ENCODE measurements at places on chromosomes 11 and 22.

- DNase-seq: peak; percentile 92
Observed at GRCh38 chr11:35029979-35030682, 108.8 kb upstream of the CD44 start.

- no peak for DNase-seq
Observed at GRCh38 chr11:35377262-35377661, 42.1 kb downstream of the SLC1A2 start.

GRCh38 chr22:46446799-46447198 lies 90.6 kb downstream of the CELSR1 start:
- no peak for DNase-seq

GRCh38 chr22:49243335-49243734 lies 584.3 kb downstream of the BRD1 start:
- DNase-seq: no peak

DNA sequence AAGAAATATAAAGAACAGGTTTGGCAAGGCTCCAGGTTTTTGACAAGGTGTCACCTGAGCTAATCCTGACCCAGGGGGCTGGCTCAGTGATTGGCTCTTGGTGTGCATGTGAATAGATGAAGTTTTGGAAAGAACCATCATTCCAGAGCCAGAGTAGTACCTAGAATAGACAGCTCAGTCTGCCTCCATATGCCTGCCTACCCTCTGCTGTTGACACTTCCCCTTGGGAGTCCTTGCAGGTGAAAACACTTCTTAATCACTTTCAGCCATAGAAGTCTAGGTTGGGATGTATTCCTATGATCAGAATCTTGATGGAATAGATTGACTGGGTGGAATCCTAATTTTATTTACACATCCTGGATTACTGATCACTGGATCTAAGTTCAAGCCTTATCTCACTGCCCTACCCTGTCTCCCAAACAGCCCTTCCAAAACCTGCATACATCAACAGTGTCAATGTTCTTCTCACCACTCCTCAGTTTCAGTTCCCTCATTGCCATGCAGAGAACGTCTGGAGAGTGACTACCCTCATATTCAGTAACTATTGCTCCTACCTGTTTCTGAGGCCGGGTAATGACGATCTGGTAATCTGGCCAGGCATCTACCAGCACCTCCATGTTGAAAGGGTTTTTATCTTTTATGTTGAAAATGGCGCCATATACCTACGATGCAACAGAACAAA lies 6.7 kb downstream of the GLYATL2 start:
- DNase-seq: no peak

- DNase-seq: no peak
Observed at GRCh38 chr11:20249378-20249777, 89.1 kb upstream of the DBX1 start.

DNA sequence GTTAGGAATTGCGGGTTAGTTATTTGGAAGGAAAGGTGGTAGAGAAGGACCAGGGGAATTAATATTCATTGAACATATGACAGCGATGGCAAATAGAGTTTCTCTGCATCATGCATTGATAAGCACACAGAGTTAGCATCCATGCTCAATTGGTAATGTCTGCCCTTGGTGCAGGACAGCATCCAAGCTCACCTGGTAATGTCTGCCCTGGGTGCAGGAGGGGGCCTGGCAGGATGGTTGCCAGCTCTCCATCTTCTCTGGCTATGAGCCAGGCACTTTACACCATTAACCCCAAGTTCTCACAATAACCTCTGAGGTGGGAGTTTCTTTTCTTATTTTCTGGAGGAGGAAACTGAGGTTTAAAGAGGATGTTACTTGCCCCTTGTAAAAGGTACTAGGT lies 50.4 kb upstream of the RBFOX2 start:
- no peak for DNase-seq

DNA sequence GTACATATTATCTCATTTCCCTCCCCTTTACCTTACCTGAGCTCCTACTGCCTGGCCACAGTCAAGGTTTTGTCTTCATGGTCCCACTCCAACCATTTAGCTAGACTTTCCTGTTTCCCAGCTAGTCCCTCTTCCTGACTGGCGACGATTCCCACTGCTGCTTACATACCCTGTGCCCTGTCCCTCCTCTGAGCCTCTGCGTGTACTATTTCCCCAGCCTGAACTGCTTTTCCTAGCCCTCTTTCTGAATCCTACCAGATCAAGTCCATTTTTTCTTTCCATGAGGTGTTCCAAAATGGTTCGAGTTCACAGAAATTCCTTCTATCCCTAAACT lies 23.4 kb downstream of the MRPL16 start:
- no peak for DNase-seq

DNA sequence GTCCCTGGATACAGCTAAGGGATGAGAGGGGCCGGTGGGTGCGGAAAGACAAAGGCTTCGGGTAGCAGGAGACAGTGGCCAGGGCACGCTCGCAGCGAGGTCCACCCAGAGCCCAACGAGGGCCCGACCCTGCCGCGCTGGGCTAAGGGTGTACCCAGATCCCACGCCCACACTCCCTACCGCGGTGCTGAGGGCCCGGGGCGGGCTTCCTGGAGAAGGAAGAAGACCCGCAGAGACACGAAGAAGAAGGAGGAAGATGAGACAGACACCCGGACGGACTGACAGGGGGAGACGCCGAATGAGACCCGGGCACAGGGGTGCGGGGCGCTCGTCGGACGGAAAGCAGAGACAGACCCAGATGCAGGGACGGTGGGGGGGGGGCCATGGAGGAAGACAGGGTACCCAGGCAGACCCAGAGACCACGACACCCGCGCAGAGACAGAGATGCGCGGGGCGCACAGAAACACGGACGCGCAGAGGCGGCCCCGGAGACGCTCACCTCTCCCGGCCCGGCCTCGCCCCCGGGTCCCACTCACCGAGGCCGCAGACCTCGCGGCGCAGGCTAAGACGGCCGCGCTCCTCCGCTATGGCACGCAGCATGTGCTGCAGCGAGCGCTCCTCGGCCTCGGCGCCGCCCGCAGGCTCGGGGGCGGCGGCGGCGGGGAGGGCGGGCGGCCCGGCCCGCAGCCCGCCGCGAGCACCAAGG lies 437 bp downstream of the KIAA0930 start:
- DNase-seq: peak; percentile 19

All from CD4-positive, alpha-beta T cell treated with Interleukin-4 for 4 hours (primary cell).